ENCODE measurements at places on chromosomes 1 and 21. TPM values are rescaled to one million over a fixed set of nuclear protein-coding genes. Genes with fewer than 3 reads are reported as not detected.
A peak's percentile ranks its signal among the peaks of the same experiment; 100 is the strongest.

GRCh38 chr1:113223040-113223439, 150.0 kb downstream of the LRIG2 start:
- H3K4me3 ChIP-seq, result no peak overlapping the region
- peaks cover 2% of the 10 kb centered on the region for H3K4me1 ChIP-seq
- H3K27me3 ChIP-seq, result no peaks in the 10 kb centered on the region

DNA sequence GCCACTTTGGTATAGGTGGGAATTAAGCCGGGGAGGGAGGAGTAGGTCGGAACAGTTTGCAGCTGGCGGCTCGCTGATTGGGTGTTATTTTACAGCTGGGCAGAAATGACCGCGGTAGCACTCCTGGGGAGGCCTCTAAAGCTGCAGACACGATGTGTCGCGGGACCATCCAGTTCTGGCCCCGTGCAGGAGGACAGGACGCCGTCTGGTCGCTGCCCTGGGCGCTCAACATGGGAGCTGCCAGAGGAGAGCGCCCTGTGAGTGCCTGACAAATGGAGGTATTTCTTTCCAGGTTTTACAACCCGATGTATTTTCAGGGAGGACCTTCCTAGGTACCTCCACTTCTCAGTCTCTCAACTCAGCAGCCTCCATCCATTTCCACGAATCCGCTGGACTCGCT, 46.2 kb downstream of the CDC7 start:
- no peaks in the 10 kb centered on the region for H3K27me3 ChIP-seq
- H3K36me3 ChIP-seq, result no peaks in the 10 kb centered on the region
- H3K4me3 ChIP-seq, result peak overlapping the region; percentile 5

- no peak overlapping the region for H3K4me3 ChIP-seq
- H3K36me3 ChIP-seq, result no peaks in the 10 kb centered on the region
- H3K27me3 ChIP-seq, result no peaks in the 10 kb centered on the region
- no peaks in the 10 kb centered on the region for H3K4me1 ChIP-seq
- no peak for DNase-seq
These were observed 184.9 kb downstream of the KCNH1 start for GRCh38 chr1:210949039-210949438.

The ANGPTL1 gene
- polyA plus RNA-seq, result 18.4 TPM

DNA sequence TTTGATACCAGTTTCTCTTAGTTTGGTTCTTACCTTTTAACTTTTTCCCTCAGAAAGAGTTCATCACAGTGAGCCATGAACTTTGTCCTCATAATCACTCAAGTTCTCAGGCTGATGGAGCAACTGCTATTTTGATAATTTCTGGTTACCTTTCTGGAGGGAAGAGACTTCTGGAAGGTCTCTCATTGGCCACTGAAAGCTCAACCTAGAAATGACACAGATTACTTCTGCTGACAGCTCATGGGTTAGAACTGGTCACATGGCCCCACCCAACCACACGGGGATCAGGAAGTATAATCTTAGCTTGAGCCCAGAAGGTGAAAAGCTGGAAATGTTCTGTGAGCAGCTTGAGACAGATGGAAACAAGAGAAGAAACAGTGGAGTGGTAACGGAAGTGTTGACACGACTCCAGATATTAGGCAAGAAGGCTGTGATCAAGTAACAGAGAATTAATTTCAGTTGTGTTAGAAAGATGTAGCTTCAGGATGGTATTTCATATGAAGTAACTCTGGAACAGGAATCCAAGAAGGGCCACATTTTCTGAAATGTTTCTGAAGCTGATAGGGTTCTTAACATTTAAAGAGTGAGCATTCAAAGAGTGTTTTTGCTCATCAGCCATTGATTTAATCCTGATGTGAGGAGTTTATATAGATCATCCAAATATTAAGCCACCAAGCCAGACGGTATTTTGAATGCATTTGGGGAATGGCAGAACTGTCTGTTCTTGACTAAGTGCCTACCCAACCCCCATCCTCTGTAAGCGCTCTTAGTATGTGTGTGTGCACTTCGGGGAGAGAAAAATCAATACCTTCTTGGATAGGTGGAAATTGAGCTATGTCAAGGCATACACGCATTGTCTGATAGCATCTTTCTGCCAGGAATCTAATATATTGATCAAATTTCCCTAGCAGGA, 21.9 kb upstream of the XPR1 start:
- DNase-seq, result no peak
- no peaks in the 10 kb centered on the region for H3K36me3 ChIP-seq
- H3K27me3 ChIP-seq, result no peaks in the 10 kb centered on the region
- H3K27ac ChIP-seq, result no peak overlapping the region
- no peak overlapping the region for H3K4me3 ChIP-seq

The CMPK1 gene
- polyA plus RNA-seq, result 36.1 TPM

The OR2T2 gene
- not detected for polyA plus RNA-seq

The KRTAP26-1 gene
- polyA plus RNA-seq, result not detected

The ZNF593OS gene
- polyA plus RNA-seq, result 0.62 TPM

DNA sequence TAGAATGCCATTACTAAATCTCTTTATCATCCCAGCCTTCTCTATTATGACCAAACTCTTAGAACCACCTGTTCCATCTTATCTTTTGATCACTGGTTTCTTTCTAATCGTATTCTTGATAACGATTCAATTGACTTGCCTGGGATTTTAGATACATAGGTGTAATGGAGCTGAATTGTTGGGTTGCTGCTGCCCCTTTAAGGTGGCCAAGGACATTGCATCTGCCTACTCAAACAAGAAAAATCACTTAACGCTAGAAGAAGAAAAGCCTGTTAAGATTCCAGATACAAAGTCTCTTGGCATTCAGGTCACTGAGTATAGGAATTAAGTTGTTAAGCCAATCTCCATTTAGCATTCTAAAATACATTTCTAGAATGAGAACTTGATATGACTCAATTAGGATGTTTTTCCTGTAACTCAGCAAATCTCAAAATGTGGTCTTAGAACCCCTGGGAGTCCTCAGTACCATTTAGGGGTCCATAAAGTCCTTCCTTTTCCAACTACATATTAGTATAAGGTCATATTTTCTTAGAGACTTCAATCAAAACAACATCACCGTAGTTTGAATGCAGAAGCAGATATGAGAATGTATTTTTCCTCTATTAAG, 12.4 kb downstream of the NEXN start:
- no peaks in the 10 kb centered on the region for H3K4me1 ChIP-seq
- H3K27ac ChIP-seq, result no peak overlapping the region
- H3K36me3 ChIP-seq, result no peaks in the 10 kb centered on the region
- H3K27me3 ChIP-seq, result no peaks in the 10 kb centered on the region
- peak; percentile 33 for DNase-seq

The CCDC185 gene
- 64.8 TPM for polyA plus RNA-seq

DNA sequence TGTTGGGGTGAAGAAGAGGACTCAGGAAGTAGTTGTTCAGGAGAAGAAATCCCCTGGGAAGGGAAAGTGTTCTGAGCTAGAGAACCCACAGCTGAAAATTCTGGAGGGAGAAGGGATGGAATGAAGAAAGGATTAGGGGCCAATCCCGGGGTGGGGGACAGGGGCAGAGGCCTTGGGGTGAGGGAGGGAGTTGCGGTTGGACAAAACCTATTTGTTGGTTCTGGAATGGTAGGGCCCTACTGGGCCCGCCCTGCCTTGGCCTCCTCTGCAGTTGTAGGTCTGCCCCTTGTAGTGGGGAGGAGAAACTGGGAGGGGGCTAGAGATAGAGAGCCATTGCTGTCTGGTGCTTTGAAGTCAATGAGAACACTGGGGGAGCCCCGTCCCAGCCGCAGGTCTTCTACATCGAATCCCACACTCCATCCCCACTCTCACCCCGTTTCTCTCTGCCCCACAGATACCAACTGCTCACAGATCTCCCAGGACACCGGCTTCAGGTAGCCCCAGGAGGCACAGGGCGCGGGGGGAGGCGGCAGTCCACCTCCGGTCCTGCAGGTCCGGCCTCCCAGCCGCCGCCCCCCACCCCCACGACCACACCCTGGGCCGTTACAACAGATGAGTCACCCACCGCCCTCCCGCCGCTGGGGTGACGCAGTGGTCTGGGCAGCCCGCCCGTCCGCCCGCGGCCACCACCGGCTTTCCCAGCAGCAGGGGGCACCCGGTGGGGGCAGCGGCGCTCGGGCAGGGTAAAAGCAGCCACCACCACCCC, 1.1 kb downstream of the TAGLN2 start:
- no peaks in the 10 kb centered on the region for H3K36me3 ChIP-seq
- peak overlapping the region; percentile 74 for H3K27ac ChIP-seq
- H3K4me1 ChIP-seq, result peaks cover 28% of the 10 kb centered on the region
- no peaks in the 10 kb centered on the region for H3K27me3 ChIP-seq

DNA sequence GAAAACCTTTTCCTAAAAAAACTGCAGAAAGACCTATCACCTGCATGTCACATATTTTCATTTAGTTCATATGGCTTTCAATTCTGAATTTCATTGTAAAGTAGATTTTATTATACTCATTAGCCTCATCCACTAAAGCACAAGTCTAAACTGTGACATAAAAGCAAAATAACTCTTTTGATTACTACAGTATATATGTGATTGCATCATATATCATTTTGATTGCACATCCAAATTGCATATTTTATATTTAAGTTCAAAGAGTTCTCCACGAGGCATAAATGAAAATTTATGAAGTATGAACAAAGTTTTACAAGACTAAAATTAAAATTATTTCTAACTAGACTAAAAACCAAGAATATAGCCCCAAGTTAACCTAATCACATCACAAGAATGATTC, 19.3 kb downstream of the PALMD start:
- peaks cover 13% of the 10 kb centered on the region for H3K4me1 ChIP-seq
- no peak overlapping the region for H3K4me3 ChIP-seq
- no peaks in the 10 kb centered on the region for H3K27me3 ChIP-seq
- DNase-seq, result no peak
- H3K27ac ChIP-seq, result no peak overlapping the region

DNA sequence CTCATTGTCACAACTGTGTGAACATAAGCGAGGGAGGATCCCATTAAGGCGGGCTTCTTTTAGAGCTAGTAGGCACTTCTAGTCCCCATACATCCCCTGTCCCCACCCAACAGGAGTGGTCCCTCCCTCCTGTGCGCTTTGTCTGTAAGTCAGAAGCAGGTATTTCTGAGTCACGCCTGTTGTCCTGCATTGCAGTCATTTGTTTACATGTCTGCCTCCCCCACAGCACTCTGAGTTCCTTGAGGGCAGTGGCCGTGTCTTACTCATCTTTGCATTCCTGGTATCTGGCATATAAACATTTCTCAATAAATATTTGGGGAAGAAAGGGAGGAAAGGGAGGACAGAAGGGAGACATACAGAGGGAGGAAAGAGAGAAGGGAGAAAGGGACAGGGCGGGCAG, 40.3 kb downstream of the PLEKHA6 start:
- H3K4me3 ChIP-seq, result no peak overlapping the region
- DNase-seq, result no peak
- H3K4me1 ChIP-seq, result no peaks in the 10 kb centered on the region
- no peaks in the 10 kb centered on the region for H3K27me3 ChIP-seq

The DAB1 gene
- polyA plus RNA-seq, result 1.7 TPM

DNA sequence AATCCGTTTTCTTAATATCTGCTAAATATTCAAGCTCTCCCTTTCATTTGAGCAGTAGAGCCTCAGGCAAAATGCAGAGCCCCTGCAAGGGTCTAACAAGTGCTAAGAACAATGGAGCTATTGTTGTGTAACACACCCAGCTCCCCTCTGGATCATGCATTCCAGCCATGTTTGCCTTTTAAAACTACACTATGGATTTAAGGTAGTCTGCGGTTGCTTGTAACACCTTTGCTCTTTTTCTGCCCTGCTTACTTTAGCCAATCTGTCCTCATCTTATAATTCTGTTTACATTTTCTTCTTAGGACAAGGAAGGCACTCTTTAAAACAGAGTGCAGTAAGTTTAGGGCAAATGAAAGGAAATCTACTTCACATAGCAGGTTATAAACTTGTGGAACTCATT, 60.0 kb upstream of the C1orf105 start:
- no peak overlapping the region for H3K27ac ChIP-seq
- H3K27me3 ChIP-seq, result no peaks in the 10 kb centered on the region
- DNase-seq, result no peak
- H3K4me3 ChIP-seq, result no peak overlapping the region
- H3K4me1 ChIP-seq, result peaks cover 29% of the 10 kb centered on the region
- H3K36me3 ChIP-seq, result no peaks in the 10 kb centered on the region

DNA sequence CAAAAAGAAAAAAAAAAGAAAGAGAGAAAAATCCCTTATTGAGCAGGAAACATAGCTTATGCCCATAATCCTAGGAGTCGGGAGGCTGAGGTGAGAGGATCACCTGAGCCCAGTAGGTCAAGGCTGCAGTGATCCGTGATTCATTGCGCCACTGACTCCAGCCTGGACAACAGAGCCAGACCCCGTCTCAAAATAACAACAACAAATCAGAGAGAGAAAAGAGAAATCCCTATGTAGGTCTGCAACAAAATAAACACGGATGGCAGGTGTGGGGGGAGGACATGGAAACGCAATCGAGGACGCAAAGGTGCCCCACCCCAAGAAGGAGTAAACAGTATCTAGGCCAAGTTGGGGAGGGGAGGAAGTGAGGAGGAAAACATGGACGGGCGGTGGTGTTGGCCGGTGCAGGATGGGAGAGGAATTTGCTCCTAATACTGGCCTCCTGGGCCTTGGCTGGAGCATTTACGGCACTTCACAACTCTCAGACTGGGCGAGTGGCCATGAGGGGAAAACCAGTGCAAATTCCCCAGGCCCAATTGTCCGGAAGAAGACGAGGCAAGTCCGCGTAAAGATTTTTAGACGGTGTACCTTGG, 609 bp upstream of the CHTOP start:
- H3K36me3 ChIP-seq, result no peaks in the 10 kb centered on the region
- peaks cover 16% of the 10 kb centered on the region for H3K4me1 ChIP-seq
- H3K27ac ChIP-seq, result peak overlapping the region; percentile 98
- peak overlapping the region; percentile 93 for H3K4me3 ChIP-seq

GRCh38 chr1:160638926-160639325, 7.9 kb downstream of the SLAMF1 start:
- no peaks in the 10 kb centered on the region for H3K4me1 ChIP-seq
- DNase-seq, result no peak
- no peaks in the 10 kb centered on the region for H3K36me3 ChIP-seq
- no peak overlapping the region for H3K4me3 ChIP-seq
- H3K27me3 ChIP-seq, result no peaks in the 10 kb centered on the region

The ZNF697 gene
- 9.1 TPM for polyA plus RNA-seq

The SLC27A3 gene
- 83.3 TPM for polyA plus RNA-seq

The ID3 gene
- 24.5 TPM for polyA plus RNA-seq

The VHLL gene
- polyA plus RNA-seq, result not detected

- H3K27me3 ChIP-seq, result no peaks in the 10 kb centered on the region
- no peaks in the 10 kb centered on the region for H3K36me3 ChIP-seq
- no peak for DNase-seq
- no peaks in the 10 kb centered on the region for H3K4me1 ChIP-seq
- H3K27ac ChIP-seq, result no peak overlapping the region
These were observed 51.5 kb upstream of the SLC22A15 start for GRCh38 chr1:115924770-115925169.

GRCh38 chr1:27862671-27863537, 9.4 kb upstream of the THEMIS2 start:
- peaks cover 14% of the 10 kb centered on the region for H3K4me1 ChIP-seq
- peak; percentile 61 for DNase-seq
- no peak overlapping the region for H3K4me3 ChIP-seq
- no peaks in the 10 kb centered on the region for H3K27me3 ChIP-seq
- H3K27ac ChIP-seq, result peak overlapping the region; percentile 3

The ASPM gene
- 1.6 TPM for polyA plus RNA-seq
